Bronchial epithelial cell (primary cell): ENCODE measurements at places on chromosomes 1 and 21. TPM values are rescaled to one million over a fixed set of nuclear protein-coding genes. Genes with fewer than 3 reads are reported as not detected.

The RALGPS2 gene
- 15.0 and 21.8 TPM in 2 replicates for total RNA-seq

The KRTAP6-3 gene
- not detected in 2 replicates for total RNA-seq

The SLC44A5 gene
- under 0.01 and 0.38 TPM in 2 replicates for total RNA-seq

The NCF2 gene
- total RNA-seq = 96.4 and 202 TPM in 2 replicates

The TAF5L gene
- total RNA-seq = 18.4 and 20.7 TPM in 2 replicates

The TNFRSF4 gene
- 0.13 TPM in 1 of 2 replicates, not detected in the other for total RNA-seq

The KRTAP21-1 gene
- not detected in 2 replicates for total RNA-seq

The LDLRAD1 gene
- total RNA-seq = 0.26 and 0.90 TPM in 2 replicates

The PPM1J gene
- total RNA-seq = 4.0 and 4.5 TPM in 2 replicates

The ANKRD45 gene
- total RNA-seq = under 0.01 TPM in 2 replicates

The MCOLN2 gene
- under 0.01 and 0.64 TPM in 2 replicates for total RNA-seq

The LCA5L gene
- 0.53 and 3.2 TPM in 2 replicates for total RNA-seq

- DNase-seq = peak; percentile 87
Observed at GRCh38 chr1:4650481-4650880, 3.9 kb upstream of the AJAP1 start.

GRCh38 chr21:25506261-25506660 is 101.0 kb downstream of the MRPL39 start:
- no peak for DNase-seq

GRCh38 chr1:89763649-89763986 is 57.2 kb upstream of the LRRC8D start:
- DNase-seq = no peak

- no peak for DNase-seq
Observed at GRCh38 chr1:85984636-85985035, 171.9 kb downstream of the COL24A1 start.

DNA sequence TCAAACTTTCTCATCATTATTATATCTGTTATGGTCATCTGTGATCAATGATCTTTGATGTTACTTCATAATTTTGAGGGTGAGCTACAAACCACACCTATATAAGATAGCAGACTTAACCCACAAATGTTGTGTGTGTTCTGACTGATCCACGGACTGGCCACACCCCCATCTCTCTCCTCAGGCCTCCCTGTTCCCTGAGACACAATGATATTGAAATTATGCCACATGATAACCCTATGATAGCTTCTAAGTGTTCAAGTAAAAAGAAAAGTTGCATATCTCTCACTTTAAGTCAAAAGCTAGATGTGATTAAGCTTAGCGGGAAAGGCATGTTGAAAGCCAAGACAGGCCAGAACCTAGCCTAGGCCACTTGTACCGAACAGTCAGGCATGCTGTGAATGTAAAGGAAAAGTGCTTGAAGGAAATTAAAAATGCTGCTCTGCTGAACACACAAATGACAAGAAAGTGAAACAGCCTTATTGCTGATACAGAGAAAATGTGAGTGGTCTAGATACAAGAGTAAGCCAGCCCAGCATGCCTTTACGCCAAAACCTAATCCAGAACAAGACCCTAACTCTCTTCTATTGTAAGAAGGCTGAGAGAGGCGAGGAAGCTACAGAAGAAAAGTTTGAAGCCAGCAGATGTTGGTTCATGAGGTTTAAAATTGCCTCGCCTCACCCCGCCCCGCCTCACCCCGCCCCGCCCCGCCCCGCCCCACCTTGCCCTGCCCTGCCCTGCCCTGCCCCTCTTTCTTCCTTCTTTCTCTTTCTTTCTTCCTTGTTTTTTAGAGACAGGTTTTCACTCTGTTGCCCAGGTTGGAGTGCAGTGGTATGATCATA is 16.5 kb downstream of the CTSS start:
- peak; percentile 44 for DNase-seq

- peak; percentile 87 for DNase-seq
Observed at GRCh38 chr1:201307231-201307630, 23.9 kb downstream of the PKP1 start.

GRCh38 chr1:207904391-207904790 is 6.5 kb downstream of the CD34 start:
- DNase-seq = no peak

- peak; percentile 74 for DNase-seq
Observed at GRCh38 chr1:55140546-55140983, 74.6 kb downstream of the USP24 start.

- peak; percentile 32 for DNase-seq
Observed at GRCh38 chr1:88188038-88188437, 496.0 kb upstream of the PKN2 start.

GRCh38 chr21:30044447-30045064 is 104.8 kb upstream of the GRIK1 start:
- DNase-seq = peak; percentile 28

GRCh38 chr1:203186446-203187303 is at the start of gene CHI3L1:
Gene CHI3L1, minus strand, starts transcription at chr1:203186704. Its CDS starts 81 bp downstream, at chr1:203186623.
- DNase-seq = peak; percentile 8

GRCh38 chr21:31397515-31397926 is 53.5 kb upstream of the TIAM1 start:
- no peak for DNase-seq

GRCh38 chr1:183444243-183444642 is 26.1 kb upstream of the NMNAT2 start:
- DNase-seq = peak; percentile 61

GRCh38 chr21:45256912-45257672 is 30.6 kb downstream of the POFUT2 start:
- DNase-seq = no peak

- DNase-seq = peak; percentile 85
Observed at GRCh38 chr21:31343680-31344480, at the start of gene TIAM1. Gene TIAM1, minus strand, starts transcription at chr21:31344261. Its CDS starts 77,289 bp downstream, at chr21:31266972.

DNA sequence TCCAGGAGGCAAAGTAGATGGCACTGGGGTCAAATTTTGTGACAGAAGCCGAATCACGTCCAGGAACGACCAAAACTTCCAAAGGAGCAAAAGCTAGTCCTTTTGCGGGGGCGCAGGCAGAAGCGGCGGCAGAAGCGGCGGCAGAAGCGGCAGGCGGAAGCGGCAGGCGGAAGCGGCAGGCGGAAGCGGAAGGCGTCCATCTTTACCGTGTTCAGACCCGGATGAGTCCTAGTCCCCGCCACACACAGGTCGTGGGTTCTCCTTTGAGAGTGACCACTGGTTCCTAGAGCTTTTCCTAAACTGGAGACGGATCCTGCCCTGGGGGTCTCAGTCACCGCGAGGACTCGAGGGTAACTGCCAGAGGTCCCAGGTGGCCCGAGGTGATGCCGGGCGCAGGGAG is 53.6 kb downstream of the POFUT2 start:
- no peak for DNase-seq

- DNase-seq = no peak
Observed at GRCh38 chr21:42362700-42363099, 3.6 kb downstream of the TFF1 start.

DNA sequence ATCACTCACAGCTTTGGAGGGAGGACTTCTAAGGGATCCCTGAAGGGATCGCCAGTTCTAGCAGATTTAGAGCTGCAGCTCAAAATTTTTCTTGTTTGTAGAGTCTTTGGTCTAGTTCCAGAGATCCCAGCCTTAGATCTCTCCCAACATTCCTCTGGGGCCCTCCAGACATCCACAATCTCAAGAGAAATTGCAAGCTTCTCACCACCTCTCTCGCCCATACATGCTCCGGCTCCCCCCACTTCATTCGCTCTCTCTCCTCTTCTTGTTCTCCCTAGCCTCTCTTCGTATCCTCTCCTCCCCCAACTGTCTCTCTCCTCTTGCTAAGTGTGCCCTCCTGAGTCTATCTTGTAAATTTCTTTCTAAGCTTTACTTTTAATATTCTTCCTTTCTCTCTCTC is 15.1 kb upstream of the TUT4 start:
- no peak for DNase-seq

DNA sequence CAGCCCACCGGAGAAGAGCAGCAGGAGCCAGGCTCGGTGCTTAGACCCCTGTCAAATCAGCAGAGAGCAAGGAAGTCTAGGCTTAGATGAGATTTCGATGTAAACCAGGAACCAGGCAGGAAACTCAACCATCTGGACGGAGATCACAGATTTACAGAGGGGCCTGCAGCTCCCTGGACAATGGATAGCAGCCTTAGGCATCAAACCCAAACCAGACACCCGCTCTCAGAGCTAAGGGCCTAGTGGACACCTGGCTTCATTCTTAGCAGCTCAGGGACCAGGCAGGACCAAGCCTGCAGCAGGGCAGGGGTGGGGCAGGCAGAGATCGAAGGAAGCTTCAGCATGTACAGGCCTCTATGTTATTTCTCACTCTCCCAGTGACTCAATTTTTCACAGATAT is 127.8 kb upstream of the FMN2 start:
- DNase-seq = no peak

- DNase-seq = peak; percentile 41
Observed at GRCh38 chr1:154962156-154962749, 671 bp upstream of the PYGO2 start.

GRCh38 chr1:7294636-7295035 is 476.5 kb upstream of the VAMP3 start:
- DNase-seq = no peak

GRCh38 chr1:160674415-160674814 is 27.6 kb upstream of the SLAMF1 start:
- no peak for DNase-seq

DNA sequence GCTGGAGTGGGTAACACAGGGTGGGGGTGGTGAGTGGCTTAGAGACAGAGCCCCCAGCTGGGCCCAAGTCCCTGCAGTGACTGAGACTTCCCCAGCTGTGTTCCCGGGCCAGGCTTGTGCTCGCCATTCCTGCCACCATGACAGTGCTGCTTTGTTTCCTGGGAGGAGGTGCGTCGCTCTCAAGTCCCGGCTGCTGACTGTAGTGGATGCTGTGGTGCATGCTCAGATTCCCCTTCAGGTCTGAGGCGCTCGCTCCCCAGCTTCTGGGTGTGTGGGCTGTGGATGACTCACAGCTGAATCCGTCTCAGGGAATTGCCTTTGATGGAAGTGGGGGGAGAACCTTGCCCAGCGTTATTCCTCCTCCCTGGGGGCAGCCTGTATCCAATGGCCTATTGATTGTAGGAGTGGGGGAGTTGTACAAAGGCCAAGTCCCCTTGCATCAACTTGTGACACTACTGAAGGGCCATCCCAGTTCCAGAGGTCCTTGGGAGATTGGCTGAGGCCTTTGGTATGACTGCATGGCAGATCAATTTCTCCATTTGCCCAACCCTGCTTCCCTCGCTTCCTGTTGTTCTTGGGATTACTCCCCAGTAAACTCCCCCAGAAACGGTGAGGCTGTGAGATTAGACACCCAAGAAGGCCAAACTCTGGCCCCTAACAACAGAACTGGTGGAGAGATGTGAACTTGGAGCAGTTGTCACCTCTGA is 17.8 kb upstream of the POU3F1 start:
- DNase-seq = peak; percentile 82
